Mammary epithelial cell (primary cell): ENCODE measurements at places on chromosomes 7 and 10. TPM values are rescaled to one million over a fixed set of nuclear protein-coding genes. Genes with fewer than 3 reads are reported as not detected.

Gene KDM7A
- 10.0 and 14.8 TPM in 2 replicates for total RNA-seq

Gene SEMA3E
- total RNA-seq: 0.42 and 0.83 TPM in 2 replicates

Gene PRSS1
- total RNA-seq: not detected

Gene DLX6
- not detected for total RNA-seq

Gene BBIP1
- total RNA-seq: 25.0 and 35.2 TPM in 2 replicates

Gene CALML5
- total RNA-seq: not detected in 2 replicates

Gene INPP5A
- total RNA-seq: 18.7 TPM
